Adrenal gland (tissue), 19 donors: ENCODE measurements at places on chromosomes 6 and 20. TPM values are rescaled to one million over a fixed set of nuclear protein-coding genes. Genes with fewer than 3 reads are reported as not detected.

The CENPQ gene
- total RNA-seq, result 4.4 TPM

The TMEM244 gene
- not detected for total RNA-seq

The SLC22A1 gene
- total RNA-seq, result not detected

- no peak for DNase-seq
Measured at GRCh38 chr6:147666255-147666654, 157.8 kb downstream of the SAMD5 start.

DNA sequence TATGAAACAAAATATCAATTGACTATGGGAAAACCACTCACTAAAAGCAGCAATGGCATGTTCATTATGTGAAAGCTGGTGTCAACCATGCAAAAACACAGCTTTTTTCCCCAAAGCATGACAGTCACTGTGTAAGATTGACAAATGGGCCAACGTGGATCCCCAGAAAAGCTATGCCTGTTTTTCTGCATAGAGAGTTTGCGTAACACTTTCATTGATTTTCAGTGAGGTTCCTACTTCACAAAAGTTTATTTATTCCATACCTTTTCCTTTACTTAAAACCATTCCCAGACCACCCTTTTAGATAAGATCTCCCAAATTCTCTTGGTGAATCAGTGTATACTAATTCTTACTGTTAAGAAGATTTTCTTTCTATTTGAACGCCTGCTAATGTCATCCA, 138.4 kb upstream of the GLP1R start:
- no peak for DNase-seq

- no peak for DNase-seq
Measured at GRCh38 chr6:1437553-1438406, 48.4 kb downstream of the FOXF2 start.

DNA sequence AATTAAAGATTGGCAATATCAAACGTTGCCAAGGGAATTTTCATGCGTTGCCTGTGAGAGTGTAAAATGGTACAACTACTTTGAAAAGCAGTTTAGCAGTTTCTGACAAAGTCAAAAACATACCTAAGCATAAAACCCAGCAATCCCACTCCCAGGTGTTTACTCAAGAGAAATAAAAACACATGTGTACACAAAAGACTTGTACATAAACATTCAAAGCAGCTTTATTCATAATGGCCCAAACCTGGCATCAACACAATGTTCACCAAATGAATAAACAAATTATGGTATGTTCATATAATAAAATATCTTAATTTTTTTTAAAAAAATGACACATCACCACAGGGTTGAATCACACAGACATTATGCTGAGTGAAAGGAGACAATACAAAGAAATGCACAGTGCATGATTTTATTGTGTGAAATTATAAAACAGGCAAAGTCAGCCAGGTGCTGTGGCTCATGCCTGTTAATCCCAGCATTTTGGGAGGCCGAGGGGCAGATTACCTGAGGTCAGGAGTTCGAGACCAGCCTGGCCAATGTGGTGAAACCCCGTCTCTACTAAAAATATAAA, 240.4 kb upstream of the MARCKS start:
- DNase-seq, result no peak

DNA sequence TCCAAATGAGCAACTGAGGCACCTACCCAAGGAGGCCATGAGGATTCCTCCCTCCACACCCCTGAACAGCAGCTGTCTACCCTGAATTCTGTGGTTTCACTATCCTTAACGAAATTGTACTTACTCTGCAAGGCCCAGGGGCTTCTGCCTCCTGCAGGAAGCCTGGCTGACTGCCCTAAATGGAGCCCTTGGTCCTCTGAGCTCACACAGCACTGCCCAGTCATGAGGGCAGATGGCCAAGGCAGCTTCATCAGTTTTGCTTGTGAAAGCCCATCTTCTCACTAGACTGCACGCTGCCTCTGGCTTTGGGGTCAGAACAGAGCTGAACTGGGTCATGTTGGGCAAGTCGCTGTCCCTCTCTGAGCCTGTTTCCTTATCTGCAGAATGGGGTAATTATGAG, 26.4 kb upstream of the SIRPA start:
- DNase-seq, result peak; percentile 90

DNA sequence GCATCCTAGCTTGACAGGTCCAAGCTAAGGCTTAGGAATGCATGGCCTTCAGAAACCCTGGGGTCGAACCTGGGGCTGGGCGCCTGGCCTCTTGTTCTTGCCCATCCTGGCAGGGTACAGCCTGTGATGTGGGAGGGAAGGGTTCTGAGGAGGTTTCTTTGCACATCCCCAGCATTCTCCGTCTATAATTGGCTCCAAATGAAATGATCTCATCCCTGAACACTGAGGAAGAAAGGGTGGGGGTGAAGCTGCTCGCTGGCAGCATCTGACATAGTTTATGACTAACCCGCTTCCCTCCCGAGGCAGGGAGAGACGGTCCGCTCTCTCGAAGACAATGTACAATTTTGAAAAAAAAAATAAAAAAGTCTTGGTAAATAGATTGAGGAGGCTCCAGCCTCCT, 67.1 kb upstream of the ZNFX1 start:
- peak; percentile 35 for DNase-seq

DNA sequence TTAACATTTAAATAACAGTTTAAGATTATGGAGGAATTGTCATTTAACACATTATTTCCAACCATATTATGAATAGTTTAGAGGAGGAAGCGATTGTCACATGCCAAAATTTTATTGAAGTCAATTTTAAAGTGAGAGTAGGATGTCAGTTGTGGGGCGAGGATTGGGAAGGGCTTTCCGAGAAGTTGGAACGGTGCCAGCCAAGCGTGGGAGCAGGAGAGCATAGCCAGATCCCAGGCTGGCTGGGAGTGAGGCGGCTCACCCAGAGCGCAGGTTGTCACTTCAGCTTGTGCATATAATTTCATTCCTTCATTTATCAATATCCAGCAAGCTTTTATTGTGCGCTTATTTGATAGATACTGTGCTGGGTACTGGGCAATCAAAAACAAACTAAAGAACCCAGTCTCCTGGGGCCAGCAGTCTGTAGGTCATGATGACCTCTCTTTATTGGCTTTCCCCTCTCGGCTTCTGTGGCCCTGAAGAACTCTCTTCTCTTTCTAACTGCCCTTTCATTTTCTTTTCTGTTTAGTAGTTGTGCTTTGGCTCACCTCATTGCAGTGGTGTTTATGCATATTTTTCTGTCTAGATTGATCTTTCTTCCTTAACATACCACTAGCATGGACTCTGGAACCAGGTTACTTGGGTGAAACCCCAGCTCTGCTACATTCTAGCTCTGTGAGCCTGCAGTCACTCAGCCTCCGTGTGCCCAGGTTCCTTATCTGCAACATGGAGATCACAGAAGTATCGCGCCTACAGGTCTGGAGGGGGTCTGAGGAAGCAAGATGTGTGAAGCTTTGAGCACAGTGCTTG, 6.4 kb downstream of the CEP43 start:
- peak; percentile 49 for DNase-seq

DNA sequence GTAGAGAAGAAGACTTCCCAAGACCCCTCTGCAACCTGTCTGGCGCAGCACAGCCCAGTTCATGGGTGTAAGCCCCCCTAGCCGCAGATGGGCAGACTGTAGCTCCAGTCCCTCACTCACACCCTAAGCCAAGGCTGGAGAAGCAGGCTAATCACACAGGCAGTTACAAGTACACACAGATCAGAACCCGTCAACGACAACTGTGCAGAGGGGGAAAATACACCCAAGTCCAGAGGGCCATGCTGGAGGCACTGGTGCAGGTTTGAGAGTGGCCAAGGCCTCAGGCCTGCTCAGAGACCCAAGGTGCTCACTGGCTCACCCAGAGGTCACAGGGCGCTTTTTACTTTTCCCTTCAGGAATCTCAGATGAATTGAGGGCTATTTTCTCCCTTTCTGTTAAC, 106.1 kb downstream of the NOL4L start:
- no peak for DNase-seq
